ENCODE measurements at places on chromosomes 11 and 22.

GRCh38 chr11:65479184-65480145, 19.4 kb upstream of the MALAT1 start:
- DNase-seq: no peak

DNA sequence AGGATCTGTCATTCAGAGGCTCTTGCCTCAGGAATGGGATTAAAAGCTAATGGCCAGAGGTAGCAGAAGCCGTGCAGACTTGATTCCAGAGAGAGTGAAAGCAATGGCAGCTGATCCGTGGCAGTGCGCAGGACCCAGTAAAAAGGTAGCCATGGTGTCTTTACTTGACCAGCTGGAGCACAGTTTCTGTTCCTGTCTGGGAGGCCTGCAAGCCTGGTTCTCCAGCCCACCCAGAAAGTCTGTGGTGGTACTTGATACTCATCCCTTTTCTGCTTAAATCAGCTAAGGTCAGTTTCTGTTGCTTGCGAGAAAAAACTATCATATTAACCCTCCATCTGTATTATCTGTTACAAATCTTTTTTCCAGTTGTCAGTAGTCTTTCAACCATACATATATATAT, 86.7 kb downstream of the RPS6KA4 start:
- no peak for DNase-seq

- no peak for DNase-seq
Measured at GRCh38 chr11:36010010-36010740, 66.3 kb downstream of the LDLRAD3 start.

DNA sequence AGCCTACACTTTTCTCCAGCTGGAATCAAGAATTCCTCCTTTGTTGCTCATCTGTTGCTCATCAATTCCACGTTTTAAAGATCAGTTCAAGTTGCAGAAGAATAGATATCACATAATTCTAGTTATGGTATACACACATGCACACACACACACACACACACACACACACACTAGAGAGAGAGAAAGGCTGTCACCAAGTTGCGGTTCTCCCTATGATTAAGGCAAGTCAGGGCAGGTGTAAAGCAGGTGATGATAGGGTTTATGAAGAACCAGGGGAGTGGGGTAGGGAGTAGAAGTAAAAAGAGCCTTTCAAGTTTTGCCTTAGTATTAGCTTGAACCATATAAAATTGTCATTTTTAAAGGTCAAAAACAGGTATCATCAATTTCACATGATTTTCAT, 31.7 kb upstream of the TMPRSS4 start:
- DNase-seq: no peak

- no peak for DNase-seq
Measured at GRCh38 chr11:106464728-106465127, 387.3 kb downstream of the AASDHPPT start.

DNA sequence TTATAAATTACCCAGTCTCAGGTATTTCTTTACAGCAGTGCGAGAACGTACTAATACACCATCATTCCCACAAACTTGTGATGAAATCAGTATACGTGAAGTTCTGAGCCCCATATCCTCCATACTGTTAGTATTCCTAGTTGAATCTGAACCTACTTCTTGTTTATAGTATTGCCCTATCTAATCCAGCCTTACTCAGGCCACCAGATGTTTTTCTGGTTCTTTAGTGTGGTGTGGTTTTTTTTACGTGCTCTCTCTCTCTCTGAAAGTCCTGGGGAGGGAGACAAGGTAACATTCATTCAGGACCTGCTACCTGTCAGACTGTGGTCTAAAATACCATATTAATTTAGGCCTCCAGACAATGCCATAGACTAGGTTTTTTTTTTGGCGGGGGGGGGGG, 47.6 kb upstream of the TEAD1 start:
- DNase-seq: no peak

GRCh38 chr11:36672815-36673450, 74.9 kb upstream of the RAG2 start:
- no peak for DNase-seq

DNA sequence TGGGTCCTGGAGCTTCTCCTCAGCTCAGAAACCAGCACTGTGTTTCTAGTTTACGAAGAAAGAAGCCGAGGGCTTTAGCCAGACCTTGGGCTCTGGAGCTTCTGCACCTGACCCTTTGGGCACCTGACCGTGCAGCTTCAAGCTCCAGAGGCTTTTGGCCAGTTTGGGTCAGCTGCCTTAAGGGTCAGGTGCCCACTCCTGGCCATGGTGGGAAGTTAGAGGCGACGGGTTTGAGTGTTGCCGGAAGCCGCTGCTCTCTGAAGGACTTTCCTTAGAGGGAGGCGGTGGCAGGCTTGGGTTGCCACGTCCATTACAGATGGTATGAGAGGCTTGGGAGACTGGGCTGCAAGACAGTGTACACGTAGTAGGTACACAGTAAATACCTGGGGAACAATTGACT, 52.3 kb downstream of the PISD start:
- no peak for DNase-seq

DNA sequence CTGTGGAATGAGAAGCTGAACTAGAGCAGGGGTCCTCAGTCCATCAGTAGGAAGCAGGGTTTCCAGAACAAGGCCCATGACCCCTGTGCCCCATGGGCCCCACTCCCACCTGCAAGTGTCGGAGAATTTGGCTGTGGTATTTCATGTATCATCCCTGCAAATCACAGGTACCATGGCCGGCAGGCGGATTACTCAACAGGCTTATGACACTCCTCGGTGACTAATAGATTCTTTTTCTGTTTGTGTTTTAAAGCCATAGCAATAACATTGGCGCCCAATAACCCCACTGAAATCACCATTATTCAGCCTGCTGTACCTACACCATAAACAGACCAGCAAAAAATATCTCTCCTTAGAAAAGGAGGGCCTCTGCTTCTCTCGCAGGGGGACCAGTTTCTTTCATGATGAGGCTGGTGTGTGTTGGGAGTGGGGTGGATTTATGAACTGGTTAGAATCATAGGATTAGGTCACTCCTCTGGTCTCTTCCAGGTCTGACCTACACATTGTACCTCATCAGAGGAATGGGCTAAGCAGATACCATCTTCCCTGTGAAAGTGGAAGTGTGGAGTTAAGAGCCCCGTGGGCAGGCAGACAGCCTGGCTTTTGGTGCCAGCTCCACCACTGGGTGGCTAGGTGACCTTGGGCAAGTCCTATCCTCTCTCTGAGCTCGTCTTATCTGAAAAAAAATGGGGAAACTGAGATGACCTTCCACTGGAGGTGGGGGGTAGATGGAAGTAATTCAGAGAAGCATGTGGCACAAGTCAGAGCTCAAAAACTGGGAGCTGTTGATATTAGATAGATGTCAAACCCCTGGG, 60.2 kb upstream of the WNT11 start:
- no peak for DNase-seq

DNA sequence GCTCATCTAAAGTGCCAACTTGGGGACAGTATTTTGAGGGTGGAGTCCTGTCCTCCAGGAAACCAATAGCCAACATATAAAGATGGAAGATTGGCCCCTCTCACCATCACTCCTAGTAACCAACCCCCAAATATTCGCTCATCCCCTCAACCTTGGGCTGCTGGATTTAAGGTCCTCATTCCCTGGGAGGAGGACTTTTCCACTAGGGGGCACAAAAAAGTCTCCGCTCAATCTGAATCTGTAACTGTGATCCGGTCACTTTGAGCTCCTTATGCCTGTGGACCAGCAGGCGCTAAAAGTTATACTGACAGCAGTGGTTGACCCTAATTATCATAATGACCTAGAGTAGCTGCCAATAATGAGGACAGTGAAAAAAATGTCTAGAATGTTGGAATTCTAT, 20.5 kb upstream of the CLPB start:
- no peak for DNase-seq

DNA sequence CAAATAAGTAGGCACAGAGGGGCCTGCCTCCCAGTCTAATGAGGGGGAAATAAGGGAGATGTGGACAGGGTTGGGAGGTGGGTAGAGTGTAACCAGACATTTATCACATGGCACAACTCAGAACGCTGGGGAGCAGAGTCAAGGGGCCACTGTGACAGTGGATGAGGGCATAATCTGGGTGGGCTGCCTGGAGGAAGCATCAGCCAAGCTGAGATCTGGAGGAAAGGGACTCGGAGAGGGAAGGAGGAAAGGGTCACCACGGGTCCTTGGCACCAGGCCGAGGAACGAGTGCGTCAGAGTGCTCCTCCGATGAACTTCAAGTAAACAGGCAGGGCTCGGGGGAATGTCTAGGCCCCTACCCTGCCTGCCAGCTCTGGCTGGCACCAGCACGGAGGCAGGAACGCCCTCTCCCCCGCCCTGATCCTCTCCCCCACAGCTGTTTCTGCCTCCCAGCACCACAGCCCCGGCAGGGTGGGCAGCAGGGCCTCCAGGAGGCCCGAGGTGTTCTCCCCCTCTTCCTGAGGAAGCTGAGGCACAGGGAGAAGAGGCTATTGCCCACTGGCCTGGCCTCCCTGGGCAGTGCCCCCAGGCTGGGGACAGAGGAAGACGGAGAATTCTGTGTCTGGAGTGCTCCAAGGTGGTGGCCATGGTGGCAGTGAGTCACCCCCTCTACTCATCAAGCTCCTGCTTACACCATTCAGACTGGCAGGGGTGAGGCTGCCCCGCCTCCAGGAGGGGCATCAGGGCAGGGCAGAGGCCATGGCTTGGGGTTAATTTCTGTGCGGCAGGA, 4.2 kb downstream of the ALDH3B1 start:
- no peak for DNase-seq

DNA sequence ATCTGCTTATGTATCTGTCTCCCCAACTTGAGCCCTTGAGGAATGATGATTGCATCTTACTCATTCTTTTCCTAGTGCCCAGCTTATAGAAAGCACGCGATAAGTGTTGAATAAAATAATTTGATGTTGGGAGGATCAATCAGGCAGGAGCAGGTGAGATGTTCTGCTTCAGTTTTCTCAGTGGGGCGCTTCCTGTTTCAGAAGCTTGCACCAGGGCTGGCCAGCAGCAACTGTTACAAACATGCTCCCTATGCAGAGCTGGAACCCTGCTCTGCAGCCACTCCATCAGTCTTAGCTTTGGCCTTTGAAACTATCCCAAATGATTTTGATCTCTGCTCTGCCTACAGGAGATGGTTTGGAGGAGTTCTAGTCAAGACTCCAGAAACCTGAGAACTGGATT, 3.9 kb downstream of the ENDOD1 start:
- no peak for DNase-seq

- DNase-seq: peak; percentile 48
Measured at GRCh38 chr11:6693342-6694228, 10.4 kb upstream of the MRPL17 start.

DNA sequence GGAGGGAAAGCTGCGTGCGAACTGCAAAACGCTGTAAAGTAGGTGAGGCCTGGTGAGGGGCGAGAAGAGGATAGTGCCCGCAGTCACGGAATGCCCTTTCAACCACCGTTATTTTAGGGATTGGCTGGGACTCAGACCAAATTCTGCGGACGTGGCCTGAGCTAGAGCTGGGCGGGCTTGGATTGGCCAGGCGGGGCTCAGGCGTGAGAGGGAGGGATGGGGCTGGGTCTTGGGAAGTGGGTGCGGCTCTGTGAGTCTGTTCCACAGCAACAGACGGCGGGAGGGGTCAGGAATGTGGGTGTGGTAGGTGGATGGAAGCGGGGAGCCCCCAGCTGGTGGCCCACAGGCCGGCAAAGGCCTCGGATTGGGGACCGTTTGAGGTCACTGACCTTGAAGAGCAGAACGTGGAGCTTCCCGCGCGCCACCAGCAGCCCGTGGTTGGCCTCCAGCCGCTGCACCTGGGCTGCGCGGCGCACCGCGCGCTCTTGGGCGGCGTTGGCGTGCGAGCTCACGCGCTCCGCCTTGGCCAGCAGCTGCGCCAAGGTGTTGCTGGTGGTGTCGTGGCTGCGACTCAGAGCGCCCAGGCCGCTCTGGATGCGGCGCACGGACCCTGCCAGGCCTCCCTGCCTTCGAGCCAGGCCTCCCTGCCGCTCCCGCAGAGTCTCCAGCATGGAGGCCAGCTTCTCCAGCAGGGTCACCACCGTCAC, 444 bp downstream of the CAVIN3 start:
- no peak for DNase-seq

DNA sequence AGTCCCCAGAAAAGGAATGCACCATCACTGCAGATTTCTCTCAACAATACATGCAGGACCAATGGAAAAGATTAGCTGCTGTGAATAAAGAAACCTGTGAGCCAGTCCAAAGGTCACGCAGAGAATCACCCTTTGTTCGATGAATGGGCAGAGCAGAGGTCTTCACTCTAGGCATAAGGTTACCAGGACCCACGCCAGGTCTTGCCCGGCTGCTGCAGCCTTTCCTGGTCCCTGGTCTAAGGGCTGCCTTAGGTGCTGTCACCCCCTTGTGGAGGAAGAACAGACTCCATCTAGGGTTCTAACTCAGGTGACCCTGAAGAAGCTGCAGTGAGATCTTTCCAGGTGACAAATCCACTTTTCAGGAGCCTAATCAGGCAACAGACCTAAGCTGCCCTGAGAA, 29.0 kb upstream of the NAP1L4 start:
- no peak for DNase-seq

DNA sequence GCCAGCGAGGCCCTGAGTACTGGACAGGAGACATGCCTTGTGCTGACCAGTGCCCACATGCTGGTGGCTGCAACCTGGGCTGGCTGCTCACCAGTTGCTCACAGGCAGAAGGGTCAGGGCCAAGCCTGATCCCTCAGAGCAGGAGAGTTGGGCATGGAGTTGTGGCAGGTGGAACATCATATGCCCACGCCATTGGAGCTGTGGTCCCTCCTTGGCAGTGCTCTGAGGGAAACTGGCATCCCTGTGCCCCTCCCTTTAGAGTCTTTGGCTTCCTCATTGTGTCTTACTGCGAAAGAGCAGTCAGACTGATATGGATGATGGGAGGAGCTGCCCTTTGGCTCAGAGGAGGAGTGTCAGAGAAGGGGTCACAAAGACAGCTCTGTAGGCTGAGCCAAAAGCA, 3.1 kb upstream of the MYEOV start:
- no peak for DNase-seq

DNA sequence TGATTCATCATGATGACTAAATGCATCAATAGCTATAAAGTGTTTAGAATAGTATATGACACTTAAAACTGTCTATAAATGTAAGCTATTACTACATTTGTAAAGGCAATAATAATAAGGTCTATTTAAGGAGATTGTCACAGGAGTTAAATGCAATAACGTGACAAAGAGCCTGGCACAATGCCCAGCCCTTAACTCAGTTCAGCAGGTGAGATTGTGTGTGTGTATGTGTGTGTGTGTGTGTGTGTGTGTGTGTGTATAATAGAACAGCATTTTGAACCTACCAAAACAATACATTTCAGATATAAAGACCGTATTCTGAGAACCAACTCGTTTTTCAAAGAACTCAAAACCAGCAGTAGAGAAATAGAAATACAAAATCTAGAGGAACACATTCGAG, 177.5 kb downstream of the MYO18B start:
- DNase-seq: no peak

- DNase-seq: no peak
Measured at GRCh38 chr22:27554106-27554811, 247.3 kb downstream of the MN1 start.

- no peak for DNase-seq
Measured at GRCh38 chr11:115869780-115870431, 365.7 kb upstream of the CADM1 start.
